ENCODE measurements at places on chromosomes 5 and 9.

DNA sequence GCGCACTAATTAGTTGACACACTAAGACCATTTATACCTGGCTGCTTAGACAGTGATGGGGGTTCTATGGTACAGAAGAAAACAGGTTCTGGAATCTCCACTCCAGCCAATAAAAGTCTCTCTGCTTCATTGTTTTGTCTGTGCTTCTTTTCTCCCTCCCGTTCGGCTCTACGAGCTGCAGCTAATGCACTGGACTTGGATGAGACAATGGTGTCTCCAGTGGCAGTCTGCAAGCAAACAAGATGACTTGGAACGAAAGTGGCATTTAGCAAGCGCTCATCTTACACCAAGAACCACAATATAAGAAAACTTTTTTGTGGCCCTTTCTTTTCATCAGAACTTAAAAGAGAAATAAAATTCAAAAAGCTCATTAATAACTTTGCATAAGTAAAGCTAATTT lies 30.2 kb downstream of the GFM2 start:
- no peak for DNase-seq

- no peak for DNase-seq
Observed at GRCh38 chr5:156460471-156460870, 133.5 kb downstream of the SGCD start.

DNA sequence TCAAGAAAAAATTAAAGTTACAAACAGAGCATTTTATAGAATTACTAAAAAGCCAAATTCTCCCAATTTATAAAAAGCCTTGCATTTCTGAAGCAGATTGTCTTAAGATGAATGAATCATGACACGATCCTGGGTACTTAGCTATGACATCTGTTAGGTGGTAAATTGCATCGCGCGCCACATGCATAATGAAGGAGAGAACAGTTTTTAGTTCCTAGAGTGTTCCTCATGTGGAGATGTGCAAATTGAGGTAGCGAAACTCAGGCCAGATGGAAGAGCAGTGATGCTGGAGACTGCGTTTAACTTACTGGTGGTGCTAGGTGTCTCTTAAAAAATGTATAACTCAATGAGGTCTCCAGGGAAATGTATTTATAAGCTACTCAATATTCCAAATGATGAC lies 516.1 kb downstream of the EFNA5 start:
- no peak for DNase-seq

GRCh38 chr5:80930940-80931339 lies 29.2 kb upstream of the RASGRF2 start:
- no peak for DNase-seq

- no peak for DNase-seq
Observed at GRCh38 chr5:40828690-40829661, 6.0 kb downstream of the RPL37 start.

DNA sequence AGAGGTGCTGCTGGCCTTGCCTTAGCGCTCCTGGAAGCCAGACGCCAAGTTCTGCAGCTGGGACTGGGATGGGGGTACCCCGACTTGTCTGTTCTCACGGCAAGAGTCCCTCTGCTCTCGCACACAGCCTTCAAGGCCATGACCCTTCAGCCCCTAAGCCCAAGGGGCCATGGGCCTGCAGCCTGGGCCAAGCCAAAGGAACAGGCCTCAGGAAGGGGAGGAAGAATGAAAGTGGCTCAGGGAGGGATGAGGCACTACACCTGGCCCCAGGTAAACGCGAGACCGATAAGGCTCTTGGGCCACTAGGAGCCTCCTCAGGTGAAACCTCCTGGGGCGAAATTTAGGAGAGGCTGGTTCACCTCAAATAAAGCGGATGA lies 3.9 kb downstream of the EBF1 start:
- no peak for DNase-seq

GRCh38 chr5:88695931-88696330 lies 187.1 kb downstream of the MEF2C start:
- no peak for DNase-seq

DNA sequence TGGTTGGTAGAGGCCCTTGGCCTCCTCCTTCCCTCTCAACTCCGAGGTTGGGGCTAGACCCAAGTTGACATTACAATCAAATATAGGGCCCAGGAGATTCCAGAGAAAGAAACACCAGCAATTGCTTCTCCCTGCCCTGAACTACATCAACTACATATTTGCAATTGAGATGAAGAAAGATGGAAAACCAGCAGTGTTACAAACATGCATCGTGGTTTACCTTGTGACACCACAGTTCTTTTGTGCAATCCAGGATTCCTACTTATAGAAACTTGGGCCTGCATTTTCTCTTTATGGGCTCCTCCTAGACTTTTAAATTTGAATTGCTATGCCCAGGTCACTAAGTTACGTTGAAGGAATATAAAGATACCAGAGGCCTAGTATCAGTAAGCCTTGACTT lies 126.7 kb downstream of the DCP2 start:
- DNase-seq: no peak

DNA sequence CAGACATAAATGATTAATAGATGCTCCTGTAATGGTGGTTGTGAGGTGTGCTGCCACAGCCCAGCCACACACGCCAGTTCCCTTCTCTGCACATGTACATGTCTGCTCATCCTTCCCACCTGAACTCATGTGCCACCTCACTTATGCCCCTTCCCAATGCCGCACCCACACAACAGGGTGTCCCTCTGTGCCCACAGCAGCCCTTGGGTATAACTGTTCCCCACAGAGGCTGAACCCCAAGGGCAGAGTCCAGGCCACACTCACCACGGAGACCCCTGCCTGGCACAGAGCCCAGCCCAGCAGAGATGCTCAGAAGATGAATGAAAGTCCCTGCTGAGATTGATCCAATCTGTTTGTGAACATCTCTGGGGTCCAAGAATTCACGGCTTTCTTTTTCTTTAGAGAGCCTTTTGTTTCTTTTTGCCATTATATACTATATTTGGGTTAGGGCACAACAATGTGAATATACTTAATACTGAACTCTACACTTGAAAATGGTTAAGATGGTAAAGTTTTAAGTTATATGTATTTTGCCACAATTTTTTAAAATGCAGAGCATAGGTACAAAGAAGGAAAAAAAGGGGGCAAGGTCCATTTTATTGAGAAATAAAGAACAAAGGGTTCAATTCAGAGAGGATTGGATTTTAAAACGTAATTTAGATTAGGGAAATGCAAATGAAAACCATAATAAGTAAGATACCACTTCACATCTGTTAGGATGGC lies 29.6 kb downstream of the IRF1 start:
- DNase-seq: no peak

DNA sequence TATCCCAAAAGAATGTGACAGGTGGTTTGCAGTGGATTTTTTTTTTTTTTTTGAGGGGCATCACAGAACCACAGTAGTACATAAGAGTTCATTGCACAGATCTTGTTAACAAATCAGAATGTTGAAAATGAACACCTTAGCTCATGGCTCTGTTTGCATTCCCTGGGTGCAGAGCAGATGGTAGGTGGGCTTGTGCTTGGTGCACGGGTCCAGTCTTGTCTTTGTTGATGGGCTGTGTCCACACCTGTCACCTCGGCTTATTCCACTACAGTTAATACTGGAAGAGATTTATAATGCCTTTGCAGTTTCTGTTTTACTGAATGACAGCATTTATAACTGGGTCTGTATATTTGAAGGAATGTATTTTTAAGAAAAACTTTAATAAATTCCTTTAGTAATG lies 146.6 kb downstream of the KDM4C start:
- DNase-seq: no peak

GRCh38 chr5:149015561-149015960 lies 47.3 kb downstream of the SH3TC2 start:
- no peak for DNase-seq

DNA sequence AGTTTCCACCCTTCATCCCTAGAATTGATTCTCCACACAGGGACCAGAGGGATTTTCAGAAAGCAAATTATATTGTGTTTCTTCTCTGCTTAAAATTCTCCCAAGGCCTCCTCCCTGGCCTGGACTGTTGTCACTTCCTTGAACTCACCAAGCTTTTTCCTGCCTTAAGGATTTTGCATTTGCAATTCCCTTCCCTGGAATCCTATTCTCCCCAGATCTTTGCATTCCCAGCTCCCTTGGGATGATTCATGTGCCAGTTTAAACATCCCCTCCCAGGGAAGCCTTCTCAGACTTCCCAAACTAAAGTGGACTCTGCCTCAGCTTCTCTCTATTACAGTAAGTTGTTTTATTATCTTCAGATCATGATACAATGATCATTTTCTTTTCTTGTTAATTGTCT lies 35.2 kb upstream of the PDE8B start:
- DNase-seq: no peak

GRCh38 chr5:59716029-59716428 lies 177.5 kb downstream of the PDE4D start:
- no peak for DNase-seq

DNA sequence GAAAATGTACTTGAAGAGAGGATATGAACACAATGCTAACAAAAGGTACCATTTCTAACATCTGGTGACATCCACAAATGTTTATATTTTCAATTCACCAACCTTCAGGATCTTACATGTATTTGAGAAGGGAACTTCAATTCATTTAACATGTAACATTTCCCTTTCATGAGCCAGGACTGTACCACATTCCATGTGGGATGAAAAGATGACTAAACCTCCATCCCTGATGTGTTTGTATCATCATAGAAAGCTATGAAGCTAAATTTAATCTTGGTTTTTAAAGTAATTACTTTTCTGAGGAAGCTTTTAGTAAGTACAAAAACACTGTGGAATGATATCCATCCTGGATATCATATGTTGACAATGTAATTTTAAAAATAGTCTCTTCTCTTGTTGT lies 78.2 kb upstream of the GNA14 start:
- DNase-seq: no peak

DNA sequence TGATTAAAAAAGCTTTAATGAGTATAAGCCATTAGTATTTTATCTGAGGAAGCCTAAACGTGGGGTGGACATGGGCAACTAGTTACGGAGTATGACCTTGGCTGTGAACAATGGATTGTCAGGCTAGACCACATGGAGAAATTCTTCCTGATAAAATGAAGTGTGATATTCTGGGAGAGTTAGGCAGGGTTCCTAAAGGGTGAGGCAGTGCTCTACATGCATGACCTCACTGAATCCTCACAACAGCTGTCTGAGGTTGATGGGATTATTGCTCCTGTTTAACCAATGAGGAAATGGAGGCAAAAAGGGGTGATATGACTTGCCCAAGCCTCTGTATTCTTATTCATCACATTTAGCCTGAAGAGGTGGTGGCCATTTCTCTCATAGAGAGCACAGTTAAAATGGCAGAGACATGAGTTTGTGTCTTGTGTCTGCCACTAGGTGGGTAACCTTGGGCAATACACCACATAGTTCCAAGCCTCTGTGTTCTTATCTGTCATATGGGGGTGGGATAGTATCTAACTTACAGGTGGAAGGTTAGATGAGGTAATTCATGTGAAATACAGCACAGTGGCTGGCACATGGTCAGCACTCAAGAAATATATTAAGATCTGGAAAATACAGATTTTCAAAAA lies 96.1 kb upstream of the NR3C1 start:
- no peak for DNase-seq

DNA sequence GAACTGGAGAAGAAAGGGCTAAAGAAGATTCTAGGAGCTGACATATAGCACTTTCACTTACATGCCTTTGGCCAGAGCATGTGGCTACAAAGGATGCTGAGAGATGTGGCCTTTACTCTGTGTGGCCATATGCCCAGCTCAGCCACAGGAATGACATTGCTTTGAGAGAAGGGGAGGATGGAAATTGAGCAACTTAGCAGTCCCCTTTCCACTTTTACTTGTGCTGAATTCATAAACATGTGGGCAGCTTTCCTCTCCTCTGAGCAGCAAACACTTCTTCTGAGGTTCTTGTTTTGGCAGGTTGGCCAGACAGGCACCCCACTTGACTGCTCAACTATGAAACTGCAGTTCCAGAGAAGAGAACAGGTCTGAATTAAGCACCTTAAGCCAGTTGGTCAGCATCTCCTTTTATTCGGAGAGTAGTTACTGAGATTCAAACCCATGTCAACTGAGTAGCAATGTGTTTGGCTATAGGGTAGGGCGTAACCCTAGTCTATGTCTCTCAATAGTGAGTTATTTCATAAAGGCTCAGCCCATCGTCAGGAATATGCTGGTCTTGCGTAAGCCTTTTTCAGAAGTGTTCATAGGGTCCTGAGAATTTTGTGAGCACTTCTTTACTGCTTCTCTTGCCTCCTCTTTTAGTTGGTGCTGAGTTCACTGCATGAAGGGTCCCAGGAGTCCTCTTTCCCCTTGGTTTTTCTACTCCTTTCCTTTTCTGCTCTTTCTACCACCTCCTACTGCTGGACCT lies 134.5 kb downstream of the PALM2AKAP2 start:
- DNase-seq: no peak

DNA sequence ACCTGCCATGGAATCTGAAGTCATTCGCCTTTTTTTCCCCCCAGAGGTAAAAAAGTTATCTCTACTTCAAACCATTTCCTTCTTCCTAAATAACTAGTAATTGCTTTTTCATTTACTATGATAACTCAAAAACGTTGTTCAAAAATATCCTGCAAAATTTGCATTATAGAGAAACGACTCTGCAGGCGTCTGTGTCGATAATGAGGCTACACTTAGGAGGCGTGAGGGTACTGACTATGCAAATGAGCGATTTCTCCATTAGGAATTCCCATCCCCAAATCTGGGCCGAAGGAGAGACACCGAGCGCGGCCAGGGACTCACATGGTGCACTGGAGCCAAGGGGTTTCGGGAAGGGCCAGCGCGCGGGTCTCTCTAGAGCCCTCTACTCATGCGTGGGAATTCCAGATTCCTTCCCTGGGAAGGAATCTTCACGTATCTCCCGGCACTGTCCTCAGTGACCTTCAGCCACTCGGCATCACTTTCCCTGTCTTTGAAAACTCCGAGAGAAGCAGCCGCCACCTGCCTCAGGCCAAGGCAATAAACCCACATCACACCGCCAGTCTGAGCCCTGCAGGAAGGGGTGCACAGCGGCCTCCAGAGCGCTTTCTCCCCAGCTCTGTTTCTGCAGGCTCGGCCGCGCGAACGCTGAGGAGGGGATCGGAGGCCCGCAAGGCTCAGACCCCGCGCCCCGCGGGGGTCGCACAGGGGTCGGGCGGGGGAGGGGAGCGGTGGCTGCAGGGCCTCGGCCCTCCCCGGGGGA lies 718 bp upstream of the DENND4C start:
- DNase-seq: peak; percentile 80

DNA sequence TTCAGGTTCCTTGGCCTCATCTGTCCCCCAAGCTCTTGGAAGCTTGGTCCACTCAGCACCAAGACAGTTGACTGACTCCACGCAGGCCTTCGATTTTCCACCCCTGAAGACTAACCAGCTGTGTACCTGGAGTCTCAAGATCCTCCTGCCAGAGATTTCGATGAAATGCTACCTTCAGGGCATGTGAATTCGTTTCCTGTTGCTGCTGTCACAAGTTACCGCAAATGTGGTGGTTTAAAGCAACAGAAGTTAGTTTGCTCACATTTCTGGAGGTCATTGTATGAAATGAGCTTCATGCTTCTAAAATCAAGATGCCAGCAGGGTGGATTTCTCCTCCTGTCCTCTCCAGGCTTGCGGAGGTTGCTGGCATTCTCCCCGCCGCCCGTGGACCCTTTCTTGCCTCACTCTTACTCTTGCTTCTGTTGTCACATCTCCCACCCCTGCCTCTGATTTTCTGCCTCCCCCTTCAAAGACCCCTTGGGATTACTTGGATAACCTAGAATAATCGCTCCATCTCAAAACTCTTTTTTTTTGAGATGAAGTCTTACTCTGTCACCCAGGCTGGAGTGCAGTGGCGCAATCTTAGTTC lies 27.6 kb upstream of the RETREG1 start:
- no peak for DNase-seq

GRCh38 chr9:103734471-103734870 lies 359.6 kb upstream of the SMC2 start:
- DNase-seq: no peak

All from NCI-H2081 (cell line).